ENCODE measurements at places on chromosomes 5 and 9.

DNA sequence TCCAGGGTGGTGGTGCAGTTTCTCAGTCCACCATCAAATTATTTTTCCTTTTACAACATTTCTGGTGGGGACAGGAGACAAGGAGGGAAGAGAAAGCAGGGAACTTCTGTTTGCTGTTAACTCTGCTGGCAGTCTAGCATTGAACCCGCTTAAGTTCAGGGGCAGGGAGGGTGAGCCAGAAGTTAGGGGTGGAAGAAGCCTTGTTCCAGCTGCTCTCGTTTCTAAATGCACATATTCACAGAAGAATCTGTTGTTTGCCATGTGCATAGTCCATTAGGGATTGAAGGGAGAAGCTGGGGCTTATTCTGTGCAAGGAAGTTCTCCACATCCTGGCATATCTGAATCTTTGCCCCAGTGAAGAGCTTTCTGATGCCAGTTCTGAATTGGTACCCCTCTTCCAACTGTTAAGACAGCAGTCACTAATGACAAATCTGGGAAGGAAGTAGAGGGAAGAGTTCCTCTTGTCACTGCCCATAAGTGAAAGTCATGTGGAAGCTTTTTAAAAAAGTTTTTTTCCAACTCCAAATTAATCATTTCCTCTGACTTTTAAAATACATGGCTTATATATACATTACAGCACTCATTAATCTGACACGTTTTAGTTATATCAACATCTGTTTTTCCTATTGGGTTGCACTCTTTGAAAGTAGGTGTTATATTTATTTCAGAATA lies 32.6 kb upstream of the ACOT12 start:
- no peak for DNase-seq

- no peak for DNase-seq
Measured at GRCh38 chr9:127634021-127634420, 21.9 kb downstream of the STXBP1 start.

DNA sequence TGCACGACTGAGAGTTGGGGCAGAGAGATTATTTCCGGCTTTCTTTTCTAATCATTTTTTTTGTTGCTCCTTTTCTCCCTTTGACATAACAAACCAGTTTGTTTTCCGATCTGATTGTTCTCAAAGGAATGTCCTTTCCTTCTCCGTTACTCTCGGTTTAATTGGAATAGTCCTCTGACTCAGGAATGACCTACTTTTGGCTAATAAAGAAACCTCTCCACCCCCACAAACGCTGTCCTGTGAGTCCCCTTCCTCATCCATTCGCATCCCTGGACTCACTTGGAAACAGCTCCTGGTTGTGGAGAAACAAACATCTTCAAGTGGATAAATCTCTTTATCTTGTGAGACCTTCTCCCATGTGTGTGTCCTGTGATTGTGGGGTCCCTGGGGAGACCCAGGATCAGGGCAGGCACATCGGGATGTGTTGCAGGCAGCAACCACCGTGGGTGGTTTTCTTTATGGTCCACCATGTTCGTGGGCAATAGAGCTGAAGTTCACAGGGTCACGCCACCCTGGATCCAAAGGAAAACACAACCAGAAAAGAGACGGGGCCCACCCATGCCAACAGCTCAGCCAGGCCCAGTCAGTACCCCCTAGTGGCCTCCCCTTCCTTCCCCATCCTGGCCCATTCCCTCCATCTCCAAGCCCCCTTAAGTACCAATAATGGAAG lies 45.2 kb upstream of the NEK6 start:
- DNase-seq: no peak

- DNase-seq: no peak
Measured at GRCh38 chr9:109205526-109205925, 38.5 kb upstream of the FRRS1L start.

- peak; percentile 20 for DNase-seq
Measured at GRCh38 chr5:472656-473550, 29.9 kb downstream of the EXOC3 start.

DNA sequence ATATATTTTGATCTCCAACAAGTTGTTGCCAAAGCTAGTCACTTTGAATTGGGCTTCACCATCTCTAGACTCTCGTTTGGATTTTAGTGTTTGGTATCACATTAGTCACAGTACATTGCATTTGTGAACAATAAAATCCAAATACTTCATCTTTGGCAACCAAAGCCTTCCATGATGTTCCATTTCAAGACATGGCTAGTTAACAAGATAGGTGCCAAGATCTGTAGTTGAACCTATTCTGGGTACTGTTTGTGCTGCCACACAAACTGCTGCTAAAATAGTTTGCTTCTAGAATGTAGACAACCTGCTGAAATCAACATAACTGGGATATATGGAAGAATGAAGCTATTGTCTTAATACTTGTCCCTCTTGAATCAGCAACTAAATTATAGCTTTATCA lies 207.5 kb downstream of the LRRC70 start:
- no peak for DNase-seq

DNA sequence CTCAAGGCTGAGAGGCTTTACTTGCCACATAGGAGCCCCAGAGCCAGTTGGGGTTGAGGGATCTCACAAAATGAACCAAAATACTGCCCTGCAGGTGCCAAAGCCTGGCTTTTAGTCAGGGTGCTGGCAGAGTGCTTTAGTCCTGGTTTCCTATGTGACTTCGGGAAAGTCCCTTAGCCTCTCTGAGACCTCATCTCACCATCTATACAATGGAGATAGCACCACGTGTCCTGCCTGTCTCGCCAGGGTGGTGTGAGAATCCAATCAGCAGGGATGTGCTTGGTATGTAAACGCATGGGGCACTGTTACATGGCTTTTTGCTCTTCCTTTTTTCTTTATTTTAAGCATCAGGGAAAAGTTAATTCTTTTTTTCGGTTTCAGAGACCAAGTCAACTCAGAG lies 68.3 kb downstream of the SHB start:
- DNase-seq: no peak

DNA sequence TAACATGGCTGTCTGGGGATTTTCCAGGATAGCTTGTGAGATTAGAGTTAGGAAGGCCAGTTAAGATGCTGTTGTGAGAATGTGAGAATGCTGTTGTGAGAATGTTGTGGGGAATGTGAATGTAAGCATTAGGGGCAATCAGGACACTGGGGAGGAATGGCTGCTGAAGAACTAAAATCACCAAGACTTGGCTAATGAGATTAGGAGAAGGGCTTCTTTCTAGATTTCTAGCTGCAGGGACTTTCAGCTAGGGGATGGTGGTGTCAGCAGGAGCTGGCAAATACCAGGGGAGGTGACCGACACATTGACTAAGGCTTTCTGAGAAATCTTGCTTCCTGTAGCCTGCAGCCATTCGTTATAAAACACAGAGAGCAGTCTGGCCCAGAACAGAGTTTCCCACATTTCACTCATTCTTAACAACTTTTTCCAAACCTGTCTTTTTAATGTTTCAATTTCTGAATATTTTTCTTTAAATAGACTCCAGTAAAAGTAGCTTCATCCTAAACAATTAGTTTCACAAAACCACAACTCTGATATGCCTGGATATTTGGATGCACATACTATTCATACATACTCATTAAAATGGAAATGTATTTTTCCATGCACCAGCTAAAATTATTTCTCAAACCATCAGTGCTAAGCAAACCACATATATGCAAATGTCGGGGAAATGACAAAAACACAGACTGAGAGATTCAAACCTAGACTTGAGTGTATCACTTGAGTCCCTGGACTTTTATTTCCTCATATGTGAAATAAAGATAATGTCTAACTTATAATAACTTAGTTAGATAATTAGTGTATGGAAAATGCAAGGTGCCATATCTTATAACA lies 89.3 kb upstream of the TNC start:
- DNase-seq: no peak
